LHCN-M2 (cell line): ENCODE measurements at places on chromosomes 3 and 15.

GRCh38 chr3:157092230-157092629, 67.7 kb downstream of the CCNL1 start:
- no peak for DNase-seq

GRCh38 chr3:57158813-57159738, 6.1 kb downstream of the IL17RD start:
- DNase-seq: peak; percentile 9

DNA sequence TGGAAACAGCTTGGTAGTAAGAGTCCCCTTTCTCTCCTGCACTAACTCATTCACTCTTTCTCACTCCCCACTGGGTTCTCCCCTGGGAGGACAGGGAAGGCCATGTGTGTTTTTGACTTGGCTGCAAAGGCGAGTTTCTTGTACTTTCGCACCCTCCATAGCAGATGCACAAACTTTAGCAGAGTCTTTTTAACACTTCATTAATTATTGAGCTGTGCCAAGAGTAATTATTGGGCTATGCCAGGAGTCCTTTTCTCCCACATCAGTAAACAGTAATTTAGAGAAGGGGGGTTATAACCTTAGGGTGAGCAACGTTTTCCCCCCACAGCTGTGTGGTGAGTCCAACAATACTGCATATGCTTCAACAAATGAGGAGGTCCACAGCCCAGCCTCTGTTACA, 224.4 kb upstream of the ATP11B start:
- DNase-seq: peak; percentile 15

DNA sequence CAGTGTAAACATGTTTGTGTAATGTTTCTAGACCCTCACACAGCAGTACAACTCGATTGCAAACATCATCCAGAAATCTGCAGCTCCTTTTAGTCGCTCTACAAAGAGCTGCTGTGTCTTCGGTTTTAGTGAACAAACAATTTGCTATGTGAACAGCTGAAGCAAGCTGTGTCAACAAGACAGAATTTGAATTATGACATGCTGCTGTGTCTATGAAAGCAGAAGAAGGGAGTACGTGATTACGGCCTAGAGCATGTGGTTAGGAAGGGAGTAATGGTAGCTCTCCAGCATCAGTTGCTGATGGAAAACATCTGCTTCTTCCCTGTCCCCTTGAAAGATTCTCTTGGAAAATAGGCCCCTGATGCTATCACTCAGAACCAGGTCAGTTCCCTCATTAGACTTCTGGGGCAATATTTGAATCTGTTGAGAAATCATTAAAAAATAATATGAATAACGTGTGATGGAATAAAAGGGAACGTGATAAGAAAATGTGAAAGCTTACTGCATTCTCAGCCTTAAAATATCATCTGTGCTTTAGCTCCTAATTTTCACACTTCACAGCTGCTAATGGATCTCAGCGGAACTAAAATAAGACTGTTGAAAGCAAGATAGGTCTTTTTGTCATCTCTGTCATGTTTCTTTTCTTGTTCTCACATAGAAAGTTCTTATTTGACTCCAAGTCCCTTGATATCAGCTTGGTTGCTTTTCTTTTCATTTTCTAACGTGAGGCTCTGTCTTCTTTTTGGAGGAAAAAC, 891.5 kb downstream of the ROBO2 start:
- no peak for DNase-seq

DNA sequence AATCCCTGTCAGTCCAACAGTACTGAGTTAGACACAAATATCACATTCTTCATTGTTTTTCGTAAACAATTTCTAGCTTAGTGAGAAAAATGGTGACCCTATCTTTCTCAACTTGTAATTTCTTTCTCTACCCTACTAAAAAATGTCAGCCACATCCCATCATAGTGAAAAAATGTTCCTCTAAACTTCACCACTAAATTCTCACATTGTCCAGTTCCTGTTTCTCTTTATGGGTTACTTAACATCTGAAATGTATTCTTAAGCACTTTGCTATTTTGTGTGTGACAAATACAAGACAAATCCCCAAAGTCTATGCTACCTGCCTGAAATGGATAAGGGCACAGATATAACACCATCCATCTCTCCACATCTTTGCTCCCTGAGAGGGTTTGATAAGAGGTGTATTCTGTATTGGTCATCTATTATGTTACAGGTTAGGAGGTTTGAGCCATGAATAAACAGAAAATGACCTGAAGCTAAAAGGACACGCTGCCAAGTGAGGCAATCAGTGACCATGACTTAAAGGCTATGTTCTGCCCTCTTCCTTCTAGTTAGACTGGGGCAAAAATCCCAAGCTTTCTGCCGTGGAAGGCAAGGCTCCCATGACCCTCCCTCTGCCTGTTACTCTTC, 118.2 kb downstream of the GADL1 start:
- no peak for DNase-seq

GRCh38 chr3:94615275-94616065, 552.6 kb downstream of the NSUN3 start:
- no peak for DNase-seq

GRCh38 chr3:101936419-101937356, 87.4 kb downstream of the NFKBIZ start:
- DNase-seq: peak; percentile 97

- DNase-seq: no peak
These were observed 45.0 kb downstream of the TMEM44 start for GRCh38 chr3:194588236-194588635.

GRCh38 chr15:51348688-51349087, 7.2 kb downstream of the GLDN start:
- no peak for DNase-seq

GRCh38 chr3:114624047-114624445, 330.2 kb downstream of the TIGIT start:
- DNase-seq: peak; percentile 70

DNA sequence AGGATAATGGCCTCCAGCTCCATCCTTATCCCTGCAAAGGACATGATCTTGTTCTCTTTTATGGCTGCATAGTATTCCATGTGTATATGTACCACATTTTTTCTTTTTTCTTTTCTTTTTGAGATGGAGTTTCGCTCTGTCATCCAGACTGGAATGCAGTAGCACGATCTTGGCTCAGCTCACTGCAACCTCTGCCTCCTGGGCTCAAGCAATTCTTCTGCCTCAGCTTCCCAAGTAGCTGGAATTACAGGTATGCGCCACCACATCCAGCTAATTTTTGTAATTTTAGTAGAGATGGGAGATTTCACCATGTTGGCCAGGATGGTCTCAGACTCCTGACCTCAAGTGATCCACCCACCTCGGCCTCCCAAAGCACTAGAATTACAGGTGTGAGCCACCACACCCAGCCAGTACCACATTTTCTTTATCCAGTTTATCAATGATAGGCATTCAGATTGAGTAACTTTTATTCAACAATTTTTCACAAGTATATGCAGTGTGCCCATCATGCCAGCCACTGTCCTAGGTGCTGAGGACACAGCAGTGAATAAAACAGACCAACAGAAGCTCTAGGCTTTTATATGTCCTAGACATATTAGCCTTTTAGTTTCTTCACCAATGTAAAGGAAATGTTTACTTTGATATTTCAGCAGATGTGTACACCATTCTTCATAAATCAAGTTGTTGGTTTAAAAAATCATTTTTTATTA, 815.2 kb downstream of the FHIT start:
- DNase-seq: no peak

- peak; percentile 66 for DNase-seq
These were observed 22.0 kb downstream of the SMAD6 start for GRCh38 chr15:66723826-66724731.

DNA sequence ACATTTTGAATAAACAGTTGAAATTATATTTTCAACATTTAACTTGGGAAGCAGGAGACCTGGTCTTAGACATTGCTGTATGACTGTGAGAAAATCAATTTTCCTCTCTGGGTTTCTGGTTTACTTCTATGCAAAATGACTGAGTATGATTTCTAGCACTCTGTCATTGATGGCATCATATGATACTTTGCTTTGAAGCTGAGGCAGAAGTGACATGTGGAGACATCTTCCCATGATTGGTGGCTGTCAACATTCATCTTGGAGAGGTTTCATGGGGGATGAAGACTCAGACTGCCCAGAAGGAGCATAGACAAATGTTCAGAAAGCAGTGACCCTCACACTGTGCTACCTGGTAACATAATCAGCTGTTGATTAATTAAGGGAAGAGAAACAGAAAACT, 477.9 kb downstream of the PDCD6IP start:
- DNase-seq: no peak

GRCh38 chr15:100690032-100690794, 87.8 kb downstream of the ASB7 start:
- DNase-seq: no peak

DNA sequence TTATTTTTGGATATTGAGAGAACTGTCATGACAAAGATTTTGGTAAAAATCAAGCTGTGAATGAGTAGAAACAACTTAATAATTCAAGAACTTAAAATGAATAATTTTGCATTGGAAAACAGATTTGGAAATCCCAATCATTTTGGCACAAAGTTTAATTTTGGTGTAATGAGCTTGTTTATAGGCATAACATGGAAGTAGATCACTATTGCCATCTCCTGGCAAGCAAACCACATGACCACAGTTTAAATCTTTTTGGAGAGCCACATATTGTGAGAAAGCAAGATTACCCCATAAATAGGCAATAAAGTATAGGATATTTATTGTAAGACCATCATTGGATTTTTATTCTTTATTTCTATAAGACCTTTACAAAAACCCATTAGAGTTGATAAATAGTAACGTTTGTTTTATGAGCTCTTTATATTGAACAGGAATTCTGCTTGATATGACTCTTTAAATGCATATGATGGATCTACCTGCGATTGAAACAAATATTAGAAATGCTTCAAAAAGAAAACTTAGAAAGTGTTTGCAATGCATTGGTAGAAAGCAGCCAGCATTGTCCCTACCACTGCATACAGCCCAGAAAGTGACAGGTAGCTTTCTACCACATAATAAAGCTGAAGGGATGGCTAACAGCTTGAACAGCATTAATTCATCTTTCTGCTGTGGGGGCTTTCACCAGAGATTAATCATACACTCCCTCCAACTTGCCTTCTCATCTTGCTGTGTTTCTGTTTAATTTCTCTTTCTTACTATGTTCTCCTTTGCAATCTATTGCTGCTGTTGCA, 766.8 kb downstream of the TBL1XR1 start:
- DNase-seq: peak; percentile 23

DNA sequence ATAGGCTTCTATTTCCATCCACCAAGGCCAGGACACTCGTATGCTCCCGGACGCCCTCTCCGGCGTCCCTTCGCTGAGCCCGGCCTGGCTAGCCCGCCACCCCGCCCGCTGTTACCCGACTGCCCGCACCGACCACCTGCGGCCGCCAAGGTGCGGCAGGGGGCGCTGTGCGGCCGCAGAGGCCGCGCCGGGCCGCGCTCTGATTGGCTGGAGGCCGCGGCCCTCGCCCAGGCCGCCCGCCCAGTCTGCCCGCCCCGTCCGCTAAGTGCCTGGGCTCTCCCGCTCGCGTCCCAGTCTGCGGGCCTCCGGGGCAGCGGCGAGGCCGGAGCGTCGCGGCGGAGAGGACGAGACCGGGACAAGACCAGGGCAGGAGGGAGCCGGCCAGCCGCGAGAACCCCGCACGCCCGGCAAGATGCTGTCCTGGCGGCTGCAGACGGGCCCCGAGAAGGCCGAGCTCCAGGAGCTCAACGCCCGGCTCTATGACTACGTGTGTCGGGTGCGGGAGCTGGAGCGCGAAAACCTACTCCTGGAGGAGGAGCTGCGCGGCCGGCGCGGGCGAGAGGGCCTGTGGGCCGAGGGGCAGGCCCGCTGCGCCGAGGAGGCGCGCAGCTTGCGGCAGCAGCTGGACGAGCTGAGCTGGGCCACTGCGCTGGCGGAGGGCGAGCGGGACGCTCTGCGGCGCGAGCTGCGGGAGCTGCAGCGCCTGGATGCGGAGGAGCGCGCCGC, at the start of gene SYNM:
TSS of gene SYNM (plus strand) at position 293 of the 726 bp plus-strand sequence. CDS start at position 413, 120 bp downstream.
- DNase-seq: peak; percentile 55

DNA sequence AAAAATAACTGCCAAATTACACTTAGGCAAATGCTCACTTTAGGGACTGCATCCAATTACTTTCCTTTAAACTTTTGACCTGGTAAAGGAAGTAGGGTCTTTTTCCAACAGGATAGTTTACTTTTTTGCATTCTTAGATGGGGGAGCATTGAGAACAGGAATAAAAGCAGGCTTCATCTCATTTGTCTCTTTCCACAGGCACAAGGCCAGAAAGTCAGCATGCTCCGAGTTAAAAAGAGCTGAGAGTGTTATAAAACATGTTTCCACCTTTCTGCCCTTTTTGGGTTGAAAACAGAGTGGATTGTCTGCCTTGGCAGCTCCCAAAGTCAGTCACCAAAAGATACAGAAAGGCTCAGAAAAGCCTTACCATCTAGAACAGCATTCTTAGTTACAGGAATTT, 404.9 kb upstream of the ALCAM start:
- DNase-seq: no peak

DNA sequence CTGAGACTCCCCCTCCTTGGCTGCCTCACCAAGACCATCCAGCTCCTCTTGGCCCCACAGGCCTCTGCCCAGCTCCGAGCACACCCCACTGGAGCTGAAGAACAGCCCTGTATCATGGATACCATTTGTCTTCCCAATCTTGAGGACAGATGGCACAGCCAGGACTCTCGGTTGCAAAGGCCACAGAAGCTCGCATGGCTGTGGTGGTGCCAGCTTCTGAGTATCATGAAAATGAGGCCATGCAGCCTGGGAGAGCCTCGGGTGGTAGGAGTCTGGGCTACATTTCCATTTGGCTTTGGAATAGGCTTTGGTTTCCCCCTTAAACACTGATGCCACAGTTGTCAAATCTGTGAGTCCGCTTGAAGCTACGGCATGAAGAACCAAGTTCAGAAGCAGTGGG, 106.6 kb downstream of the SEMA5B start:
- DNase-seq: no peak

- DNase-seq: no peak
These were observed 394.5 kb downstream of the SHQ1 start for GRCh38 chr3:72453706-72454105.

DNA sequence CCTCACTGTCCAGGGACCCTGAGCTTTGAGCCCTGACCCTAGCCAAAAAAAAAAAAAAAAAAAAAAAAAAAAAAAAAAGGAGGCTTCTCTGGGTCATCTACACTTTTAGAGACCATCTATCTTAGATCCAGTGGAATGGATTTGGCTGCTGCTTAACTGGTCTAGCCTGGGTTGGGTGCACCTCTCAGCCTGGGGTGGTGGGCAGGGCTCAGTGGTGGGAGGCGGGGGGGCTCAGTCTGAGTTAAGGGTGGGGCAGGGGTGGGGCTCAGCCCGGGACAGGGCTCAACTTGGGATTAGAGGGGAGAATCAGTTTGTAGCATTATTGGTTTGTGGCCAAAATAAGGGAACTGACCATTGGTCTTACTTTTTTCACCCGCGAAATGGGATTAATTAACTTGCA, 139.2 kb downstream of the TPRA1 start:
- DNase-seq: no peak

DNA sequence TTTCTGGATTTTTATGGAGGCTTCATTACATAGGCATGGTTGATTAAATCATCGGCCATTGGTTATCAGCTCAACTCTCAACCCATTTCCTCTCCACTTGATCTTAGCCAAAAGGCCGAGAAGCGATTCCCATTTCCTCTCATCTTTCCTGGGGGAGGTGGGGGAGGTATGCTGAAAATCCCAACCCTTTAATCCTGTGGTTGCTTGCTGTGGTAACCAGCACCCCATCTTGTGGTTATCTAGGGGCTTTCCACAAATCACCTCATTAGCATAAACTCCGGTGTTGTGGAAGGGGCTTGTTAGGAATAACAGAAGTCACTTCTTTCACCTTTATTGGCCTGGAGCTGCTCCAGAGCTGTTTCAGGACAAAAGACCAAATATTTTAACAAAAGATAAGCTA, 20.9 kb downstream of the PDE8A start:
- DNase-seq: no peak

GRCh38 chr3:101038393-101038792, 45.2 kb upstream of the ABI3BP start:
- peak; percentile 58 for DNase-seq
